ENCODE measurements at places on chromosomes 11 and 22. TPM values are rescaled to one million over a fixed set of nuclear protein-coding genes. Genes with fewer than 3 reads are reported as not detected.
A peak's percentile ranks its signal among the peaks of the same experiment; 100 is the strongest.

The C11orf52 gene
- total RNA-seq: not detected

The KDM2A gene
- total RNA-seq: 90.3 TPM

- no peak for DNase-seq
Observed at GRCh38 chr11:8806974-8807373, 104.0 kb upstream of the AKIP1 start.

The FREY1 gene
- 2.1 TPM for total RNA-seq

GRCh38 chr11:123061403-123062157 is at the start of gene HSPA8:
Gene HSPA8, minus strand, starts transcription at chr11:123062136. Its CDS starts 812 bp downstream, at chr11:123061324.
- peak; percentile 82 for DNase-seq

DNA sequence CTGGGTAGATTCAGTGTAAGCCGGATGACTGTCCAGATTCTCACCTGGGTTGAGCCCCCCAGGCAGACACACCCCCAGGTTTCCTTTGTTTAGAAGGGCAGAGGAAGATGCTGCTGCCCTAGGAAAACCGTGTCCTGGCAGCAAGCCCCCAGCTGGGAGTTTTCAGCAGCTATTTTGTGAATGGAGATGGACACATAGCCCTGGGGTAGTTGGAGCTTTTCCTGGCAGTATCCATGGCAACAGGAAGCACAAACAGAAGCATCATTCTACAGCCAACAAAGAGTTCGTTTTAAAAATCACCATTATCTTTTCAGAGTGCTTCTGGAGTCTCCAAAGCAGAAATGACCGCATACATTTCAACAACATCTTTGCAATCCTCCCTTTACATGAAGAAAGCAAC is 245.5 kb downstream of the BRD1 start:
- no peak for DNase-seq
